Mesendoderm (in vitro differentiated cells): ENCODE measurements at places on chromosomes 3 and 15.

- no peak for DNase-seq
Observed at GRCh38 chr15:74191798-74192197, 10.8 kb downstream of the STRA6 start.

GRCh38 chr15:79025201-79025600, 65.4 kb downstream of the RASGRF1 start:
- DNase-seq: peak; percentile 45

DNA sequence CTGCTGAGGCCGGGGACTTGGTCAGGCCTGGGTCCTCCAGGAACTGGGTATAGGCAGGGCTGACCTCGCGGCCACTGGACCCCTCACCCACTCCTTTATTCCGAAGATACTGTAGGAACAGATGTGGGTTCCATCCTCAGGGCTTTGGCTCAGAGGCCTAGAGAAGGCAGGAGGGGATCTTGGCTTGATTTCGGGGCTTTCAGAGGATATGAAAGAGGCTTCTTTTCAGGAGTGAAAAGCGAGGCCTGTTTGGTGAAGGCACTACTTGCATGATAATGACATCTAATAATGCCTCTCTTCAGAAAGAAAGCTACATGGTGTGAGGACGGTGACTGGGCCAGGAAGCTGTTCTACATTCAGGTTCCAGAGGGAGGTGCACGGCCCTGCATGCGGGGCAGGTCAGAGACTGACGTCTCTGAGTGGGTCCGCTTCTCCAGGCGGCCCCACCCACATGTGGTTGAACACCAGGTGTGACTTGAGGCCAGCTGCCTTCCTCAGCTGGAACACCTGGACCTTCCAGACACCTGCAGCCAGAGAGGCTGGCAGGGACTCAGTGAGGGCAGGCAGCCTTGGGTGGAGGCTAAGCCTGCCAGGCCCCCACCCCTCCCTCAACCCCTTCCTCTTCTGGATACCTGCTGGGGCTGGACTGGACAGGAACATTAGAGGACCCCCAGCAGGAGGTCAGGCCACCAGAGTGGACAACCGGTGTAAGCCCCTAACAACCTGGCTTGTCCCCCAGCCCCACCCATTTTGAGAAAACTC, 31.1 kb upstream of the HHATL start:
- DNase-seq: no peak

- peak; percentile 47 for DNase-seq
Observed at GRCh38 chr3:37530047-37530697, 331.5 kb upstream of the CTDSPL start.

GRCh38 chr3:23455775-23456174, 252.6 kb downstream of the UBE2E2 start:
- DNase-seq: no peak

DNA sequence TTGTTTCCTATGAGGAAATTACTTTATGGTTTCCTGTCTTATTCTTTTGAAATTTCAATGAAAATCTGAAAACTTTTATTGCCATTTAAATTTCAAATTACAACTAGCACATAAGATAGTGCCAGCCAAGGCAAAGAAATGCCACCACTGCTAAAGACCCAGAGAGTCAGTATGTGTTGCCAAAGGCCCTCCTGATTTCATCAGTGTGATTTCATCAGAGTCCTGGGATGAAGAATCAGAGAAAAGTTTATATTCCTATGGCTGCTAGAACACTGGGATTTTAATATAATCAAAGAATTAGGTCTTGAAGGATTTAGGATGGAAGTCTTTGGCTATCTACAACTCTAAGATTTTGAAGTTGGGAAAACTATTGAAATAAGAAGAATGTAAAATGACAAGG, 434.2 kb upstream of the CCDC54 start:
- no peak for DNase-seq

DNA sequence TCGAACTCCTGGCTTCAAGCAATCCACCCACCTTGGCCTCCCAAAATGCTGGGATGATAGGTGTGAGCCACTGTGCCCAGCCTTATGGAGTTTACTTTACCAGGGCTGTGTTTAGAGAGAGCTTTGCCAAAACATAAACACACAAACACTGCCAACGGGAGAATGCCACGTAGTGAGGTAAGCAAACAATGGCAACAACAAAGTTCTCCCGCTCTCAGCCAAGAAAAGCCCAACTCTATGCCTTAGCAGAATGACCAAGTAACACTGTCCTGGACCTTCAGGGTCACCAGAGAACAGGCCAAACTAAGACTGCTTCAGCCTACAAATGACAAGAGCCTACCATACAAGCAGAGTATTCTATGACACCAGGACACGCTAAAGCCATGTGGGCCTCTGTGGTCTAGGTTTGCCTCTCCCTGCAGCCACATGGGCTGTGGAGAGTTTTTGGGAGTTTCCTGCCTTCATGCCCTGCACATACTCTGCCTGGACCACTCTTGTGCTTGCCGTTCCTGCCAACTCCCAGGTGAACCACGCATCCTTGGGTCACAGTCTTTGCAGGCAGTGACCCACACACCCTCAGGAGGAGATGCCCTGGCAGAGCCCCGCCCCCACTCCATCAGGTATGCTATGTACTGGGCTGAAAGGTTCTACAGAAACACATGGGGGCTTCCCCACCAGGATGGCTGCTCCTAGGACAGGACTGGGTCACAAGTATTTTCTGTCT, 21.6 kb upstream of the CNBP start:
- DNase-seq: no peak

- DNase-seq: peak; percentile 73
Observed at GRCh38 chr15:32717426-32718226, at the start of gene GREM1. Gene GREM1, plus strand, starts transcription at chr15:32718004. Its CDS starts 12,687 bp downstream, at chr15:32730691.

DNA sequence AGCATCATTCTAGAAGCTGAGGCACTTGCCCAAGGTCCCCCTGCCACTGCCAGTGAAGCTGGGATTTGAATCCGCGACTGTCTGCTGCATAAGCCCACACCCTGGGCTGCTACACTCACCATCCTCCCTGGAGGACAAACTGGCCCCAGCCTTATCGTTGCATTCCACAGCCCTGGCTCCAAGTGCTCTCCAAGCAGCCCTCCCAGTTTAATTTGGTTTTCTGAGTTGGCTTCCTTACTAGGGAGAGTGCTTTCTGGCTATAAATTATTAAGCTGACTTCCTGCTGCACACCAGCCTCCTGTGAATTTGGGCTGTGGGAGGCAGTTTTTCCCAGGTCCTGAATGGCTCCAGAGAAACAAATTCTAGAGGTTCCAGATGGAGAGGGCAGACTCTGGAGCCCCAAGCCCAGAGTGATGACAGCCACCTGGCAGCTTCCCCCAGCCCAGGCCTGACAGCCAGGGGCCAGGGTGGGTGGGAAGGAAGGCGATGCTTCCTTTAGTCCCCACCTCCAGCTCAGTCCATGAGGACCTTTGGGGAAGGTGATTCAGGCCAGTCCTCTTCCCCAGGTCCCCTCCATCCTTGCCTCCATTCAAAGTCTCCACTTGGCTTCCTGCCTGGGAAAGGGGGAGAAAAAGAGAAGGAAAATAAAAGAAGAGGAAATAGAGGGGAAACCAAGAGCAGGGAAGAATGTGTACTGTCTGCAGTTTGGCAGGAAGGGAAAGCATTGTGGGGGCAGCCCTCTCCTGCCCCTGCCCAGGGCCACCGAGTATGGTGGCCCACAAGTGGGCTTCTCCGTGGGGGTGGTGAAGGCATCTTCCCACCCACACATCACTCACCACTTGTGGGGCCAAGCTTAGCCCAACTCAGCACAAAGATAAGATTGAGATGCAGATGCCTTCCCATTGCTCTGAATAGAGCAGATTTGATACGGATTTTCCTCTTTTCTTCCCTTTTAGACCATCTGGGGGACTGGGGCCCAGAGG, 69.6 kb downstream of the SEMA5B start:
- no peak for DNase-seq

DNA sequence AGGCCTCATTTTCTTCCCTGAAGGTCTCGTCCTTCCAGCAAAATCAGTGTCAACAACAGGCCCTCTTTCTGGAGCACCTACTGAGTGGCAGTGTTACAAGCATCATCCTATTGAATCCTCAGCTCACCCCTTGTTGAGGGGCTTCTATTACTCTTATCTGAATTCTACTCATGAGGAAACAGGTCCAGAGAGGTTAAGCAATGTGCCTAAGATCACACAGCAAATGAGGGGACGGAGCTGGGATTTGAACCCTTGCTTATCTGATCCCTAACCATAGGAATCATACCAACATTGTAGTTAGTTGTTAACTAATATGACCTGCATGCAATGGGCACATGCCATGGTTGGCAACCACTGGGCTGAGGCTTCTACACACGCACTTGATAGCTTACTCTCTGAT, 63.0 kb downstream of the SLC6A6 start:
- no peak for DNase-seq
